NCI-H1436 (cell line): ENCODE measurements at places on chromosomes 2 and 18.

DNA sequence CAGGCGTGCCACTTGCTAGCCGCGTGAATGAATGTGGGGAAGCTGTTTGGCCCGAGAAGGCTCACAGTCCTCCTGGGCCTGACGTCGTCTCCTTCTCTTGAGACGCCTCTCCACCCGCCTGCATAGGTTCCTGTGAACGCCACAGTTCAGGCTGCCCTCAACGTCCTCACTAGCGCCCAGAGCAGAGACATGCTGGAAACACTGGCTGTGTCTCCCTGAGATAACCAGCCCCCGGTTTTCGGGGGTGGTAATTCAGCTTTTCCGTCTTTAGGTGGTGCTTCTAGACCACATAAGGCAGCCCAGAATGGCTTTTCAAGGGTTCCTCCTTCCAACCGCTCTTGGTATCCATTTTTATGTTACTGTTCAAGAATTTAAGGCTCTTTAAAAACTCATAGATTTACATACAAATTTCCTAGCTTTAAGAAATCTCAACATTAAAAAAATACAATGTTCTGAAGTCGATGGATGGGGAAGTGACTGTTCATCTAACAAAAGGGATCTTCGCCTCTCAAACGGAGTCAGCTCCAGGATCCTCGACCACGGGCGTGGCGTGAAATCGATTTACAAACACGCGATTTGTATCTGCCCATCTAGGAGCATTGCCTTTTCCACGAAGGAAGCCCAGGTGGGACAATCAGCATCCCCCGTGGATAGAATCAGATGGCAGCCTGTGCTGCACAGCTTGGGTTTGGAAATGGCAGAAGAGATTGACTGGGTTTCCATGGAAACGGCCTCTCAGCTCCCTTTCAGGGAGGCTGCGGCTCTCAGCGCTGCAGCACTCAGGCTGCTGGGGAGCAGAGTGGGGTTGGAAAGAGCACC, 110.6 kb upstream of the PXDN start:
- no peak for DNase-seq

DNA sequence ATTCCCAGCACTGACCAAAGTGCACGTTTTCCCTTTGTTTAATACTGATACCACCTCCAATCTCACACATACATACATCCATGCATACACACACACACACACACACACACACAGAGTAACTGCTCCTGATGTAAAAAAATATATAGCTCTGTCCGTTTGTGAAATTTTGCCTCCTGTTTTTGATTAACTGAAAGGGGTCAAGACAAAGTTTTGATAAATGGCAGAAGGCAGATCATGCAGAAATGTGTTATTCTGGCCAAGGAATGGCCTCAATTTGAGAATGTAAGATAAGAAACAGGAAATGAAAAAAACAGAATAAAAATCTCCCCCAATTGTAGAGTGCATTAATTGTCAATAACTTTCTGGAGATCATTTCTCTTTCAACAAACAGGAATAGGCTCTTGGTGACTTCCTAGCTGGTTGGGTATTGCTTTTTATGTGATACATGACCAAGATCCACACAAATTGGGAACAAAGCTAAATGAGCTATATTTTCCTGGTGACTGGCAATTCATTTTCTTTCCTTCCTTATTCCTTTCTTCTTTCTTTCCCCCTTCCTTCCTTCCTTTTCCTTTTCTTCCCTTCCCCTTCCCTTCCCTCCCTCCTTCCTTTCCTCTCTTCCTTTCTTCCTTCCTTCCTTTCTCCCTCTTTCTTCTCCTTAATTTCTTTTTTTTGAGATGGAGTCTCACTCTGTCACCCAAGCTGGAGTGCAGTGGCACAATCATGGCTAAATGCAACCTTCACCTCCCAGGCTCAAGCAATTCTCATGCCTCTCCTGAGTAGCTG, 88.9 kb upstream of the PMAIP1 start:
- DNase-seq, result no peak

DNA sequence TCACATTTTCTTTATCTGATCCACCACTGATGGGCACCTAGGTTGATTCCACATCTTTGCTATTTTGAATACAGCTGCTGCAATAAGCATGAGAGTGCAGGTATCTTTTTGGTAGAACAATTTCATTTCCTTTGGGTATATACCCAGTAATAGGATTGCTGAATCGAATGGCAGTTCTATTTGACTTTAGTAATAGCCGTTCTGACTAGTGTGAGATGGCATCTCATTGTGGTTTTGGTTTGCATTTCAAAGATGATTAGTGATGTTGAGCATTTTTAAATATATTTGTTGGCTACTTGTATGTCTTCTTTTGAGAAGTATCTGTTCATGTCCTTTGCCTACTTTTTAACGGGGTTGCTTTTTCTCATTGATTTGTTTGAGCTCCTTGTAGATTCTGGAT, 72.3 kb downstream of the CCDC138 start:
- no peak for DNase-seq

DNA sequence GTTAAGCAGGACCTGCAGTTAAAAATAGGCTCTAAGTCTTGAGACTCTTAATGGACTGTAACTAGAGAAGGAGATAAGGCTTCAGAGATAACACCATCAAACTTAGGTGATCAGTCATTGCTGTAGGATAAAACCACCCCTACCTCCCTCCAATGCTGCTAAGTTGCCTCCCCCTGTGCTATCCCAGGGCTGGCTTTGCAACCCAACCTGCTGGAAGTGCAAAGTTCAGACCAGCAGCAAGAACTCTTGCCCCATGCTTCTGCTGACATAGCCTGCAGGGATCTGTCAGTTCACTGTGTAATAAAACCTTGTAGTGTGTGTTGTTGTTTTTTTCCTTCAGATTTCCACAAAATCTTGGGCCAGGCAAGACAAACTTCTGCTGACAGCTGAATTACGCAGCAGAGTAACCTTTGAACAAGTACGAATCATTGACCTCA, 57.4 kb upstream of the EPB41L3 start:
- no peak for DNase-seq

- no peak for DNase-seq
These were observed 26.5 kb downstream of the KIAA2012 start for GRCh38 chr2:202099515-202099914.

DNA sequence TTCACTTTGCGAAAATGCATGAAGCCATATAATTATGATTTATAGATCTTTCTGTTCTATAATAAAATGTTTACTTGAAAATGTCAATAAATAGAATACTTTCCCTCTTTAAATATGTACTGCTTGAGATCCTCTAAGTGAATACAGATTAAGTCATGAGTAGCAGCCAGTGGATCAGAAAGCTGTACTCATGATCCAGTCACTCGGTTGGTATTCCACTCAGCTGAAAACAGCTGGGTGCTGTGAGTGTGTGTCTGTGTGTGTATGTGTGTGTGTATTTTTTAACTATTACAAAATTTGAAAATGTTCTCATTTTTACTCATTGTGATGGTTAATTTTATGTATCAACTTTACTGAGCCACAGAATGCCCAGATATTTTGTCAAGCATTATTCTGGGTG, 141.6 kb upstream of the CYP26B1 start:
- no peak for DNase-seq

GRCh38 chr18:77316008-77316407, 66.4 kb downstream of the GALR1 start:
- no peak for DNase-seq

DNA sequence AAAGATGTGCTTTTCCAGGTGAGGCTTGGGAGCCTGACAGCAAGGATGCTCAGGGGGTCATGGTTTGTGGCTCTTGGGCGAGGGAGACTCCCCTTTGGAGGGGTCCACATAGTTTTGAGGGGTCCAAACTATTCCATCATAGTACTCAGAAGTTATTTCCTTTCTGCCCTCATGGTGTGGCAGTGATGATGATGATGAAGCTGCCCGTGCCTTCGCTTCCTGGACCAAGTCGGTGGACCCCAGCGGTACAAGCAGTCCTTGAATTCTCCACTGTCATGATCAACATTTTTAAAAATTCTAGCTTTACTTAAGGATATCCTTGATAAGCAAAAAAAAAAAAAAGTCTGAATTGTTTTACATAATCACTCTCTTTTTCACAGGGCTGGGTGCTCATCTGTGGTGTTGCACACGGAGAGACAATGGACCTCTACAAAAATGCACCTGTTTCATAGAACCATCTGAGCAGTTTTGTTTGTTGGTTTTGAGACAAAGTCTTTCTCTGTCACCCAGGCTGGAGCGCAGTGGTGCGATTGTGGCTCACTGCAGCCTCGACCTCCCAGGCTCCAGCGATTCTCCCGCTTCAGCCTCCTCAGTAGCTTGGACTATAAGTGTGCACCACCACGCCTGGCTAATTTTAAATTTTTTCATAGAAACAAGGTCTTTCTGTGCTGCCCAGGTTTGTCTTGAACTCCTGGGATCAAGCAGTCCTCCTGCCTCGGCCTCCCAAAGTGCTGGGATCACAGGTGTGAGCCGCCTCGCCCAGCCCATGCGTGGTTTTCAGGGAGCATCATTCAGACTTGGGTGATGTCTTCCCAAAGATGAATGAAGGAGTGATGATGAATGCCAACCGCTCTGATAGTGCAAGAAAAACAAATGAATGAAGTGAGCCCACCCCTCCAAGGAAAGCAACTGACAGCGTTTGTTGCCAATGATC, 271.4 kb upstream of the HDAC4 start:
- no peak for DNase-seq

DNA sequence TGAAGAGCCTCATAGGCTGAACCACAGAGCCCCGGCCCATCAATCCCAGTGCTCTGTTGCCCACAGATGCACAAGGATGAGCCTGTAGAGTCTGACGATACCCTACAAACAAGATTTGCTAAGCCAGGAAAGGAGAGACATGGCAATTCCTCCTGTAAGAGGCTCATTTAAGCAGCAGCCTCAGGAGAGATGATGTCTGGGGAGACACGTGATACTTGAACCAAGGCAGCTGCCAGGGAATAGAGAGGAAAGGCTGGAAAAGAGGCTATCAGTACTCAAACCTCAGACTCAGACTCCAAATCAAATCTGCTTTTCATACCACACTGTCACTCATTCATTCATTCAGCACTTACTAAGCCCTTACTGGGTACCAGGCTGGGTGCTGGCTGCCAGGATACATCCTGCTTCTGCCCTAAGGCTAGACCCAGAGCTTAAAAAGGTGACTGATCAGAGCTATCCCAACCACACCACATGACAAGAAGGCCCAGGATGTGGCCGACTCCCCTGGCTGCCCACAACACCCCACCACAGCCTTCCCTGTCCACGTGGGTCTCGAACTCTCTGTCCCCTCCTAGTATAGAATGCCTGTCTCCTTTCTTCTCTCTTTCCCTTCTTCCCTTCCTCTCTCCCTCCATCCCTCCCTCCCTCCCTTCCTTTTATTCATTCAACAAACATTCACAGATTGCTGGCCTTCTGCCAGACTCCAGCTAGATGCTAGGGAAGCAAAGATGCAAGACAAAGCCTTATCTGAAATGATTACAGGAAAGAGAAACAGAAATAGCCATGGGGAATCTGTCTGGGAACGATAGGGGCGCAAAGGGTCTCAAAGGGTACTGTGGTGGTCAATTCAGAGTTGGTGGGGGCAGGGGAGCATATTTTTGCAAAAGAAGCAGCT, 23.4 kb upstream of the KCNK3 start:
- DNase-seq, result no peak

- no peak for DNase-seq
These were observed 137.3 kb downstream of the DCDC2C start for GRCh38 chr2:3840611-3841155.

DNA sequence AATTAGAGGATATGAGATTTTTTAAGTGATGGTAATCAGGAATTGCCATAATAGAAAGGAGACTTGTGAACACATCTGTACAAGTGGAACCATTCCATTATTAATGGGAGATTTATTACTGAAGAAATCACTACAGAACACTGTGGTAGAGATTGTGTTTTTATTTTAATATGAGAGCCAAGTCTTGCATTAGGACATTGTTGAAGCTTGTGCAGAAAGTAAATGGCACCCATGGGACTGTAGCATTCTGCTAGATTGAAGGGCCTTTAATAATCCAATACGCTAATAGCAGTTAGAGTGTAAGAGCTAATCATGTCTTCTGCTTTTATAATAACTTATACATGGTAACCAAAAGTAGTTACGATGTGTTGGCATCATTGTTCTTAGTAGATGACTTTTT, 83.6 kb downstream of the VRK2 start:
- no peak for DNase-seq

- DNase-seq, result peak; percentile 43
These were observed 20.5 kb upstream of the ZNF236 start for GRCh38 chr18:76801567-76802505.

GRCh38 chr2:197514754-197515153, 1.1 kb upstream of the MOB4 start:
- no peak for DNase-seq

GRCh38 chr2:160913323-160913722, 246.9 kb upstream of the TANK start:
- no peak for DNase-seq

GRCh38 chr18:48735080-48735676, 196.3 kb downstream of the CTIF start:
- DNase-seq, result no peak

DNA sequence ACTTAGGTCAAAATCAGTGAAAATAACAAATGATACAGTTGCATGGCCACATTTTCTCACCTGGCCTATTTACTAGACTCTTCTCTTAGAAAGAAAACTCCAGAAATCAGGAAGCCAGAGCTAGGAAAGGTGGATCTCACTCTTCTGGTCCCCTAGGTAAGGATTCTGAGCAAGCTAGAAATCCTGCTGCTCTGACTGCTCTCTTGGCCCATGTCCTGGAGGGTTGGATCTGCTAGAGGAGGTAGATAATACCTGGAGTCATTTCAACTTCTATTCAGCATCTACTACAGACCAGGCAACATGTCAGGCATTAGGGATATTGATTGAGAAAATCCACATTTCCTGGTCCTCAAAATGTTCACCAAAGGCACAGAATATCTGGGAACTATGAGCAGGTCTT, 34.9 kb downstream of the AKAIN1 start:
- no peak for DNase-seq

- no peak for DNase-seq
These were observed 182.4 kb downstream of the ALPK2 start for GRCh38 chr18:58446391-58447060.

GRCh38 chr2:68767031-68767961, 32.7 kb downstream of the ARHGAP25 start:
- no peak for DNase-seq

- no peak for DNase-seq
These were observed 254.4 kb downstream of the NBAS start for GRCh38 chr2:15306706-15307105.

DNA sequence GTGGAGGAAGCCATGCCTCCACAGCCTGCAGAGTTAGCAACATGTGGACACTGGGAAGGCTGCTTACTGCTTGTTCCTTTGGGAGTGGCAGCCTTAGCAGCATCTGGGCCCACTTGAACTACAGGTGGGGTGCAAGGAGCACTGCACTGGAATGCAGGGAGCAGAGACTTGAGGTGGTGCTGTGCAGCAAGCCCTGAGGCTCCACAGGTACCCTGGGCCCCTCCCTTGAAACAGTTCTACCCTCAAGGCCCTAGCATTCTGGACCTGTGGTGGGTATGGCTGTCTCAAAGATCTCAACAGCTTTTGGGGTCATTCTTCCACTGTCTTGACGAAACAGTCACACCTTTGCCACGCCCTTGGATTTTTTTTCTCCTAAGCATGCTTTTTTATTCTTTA, 13.5 kb downstream of the UBR3 start:
- no peak for DNase-seq
